ENCODE measurements at places on chromosomes 2 and 18.

DNA sequence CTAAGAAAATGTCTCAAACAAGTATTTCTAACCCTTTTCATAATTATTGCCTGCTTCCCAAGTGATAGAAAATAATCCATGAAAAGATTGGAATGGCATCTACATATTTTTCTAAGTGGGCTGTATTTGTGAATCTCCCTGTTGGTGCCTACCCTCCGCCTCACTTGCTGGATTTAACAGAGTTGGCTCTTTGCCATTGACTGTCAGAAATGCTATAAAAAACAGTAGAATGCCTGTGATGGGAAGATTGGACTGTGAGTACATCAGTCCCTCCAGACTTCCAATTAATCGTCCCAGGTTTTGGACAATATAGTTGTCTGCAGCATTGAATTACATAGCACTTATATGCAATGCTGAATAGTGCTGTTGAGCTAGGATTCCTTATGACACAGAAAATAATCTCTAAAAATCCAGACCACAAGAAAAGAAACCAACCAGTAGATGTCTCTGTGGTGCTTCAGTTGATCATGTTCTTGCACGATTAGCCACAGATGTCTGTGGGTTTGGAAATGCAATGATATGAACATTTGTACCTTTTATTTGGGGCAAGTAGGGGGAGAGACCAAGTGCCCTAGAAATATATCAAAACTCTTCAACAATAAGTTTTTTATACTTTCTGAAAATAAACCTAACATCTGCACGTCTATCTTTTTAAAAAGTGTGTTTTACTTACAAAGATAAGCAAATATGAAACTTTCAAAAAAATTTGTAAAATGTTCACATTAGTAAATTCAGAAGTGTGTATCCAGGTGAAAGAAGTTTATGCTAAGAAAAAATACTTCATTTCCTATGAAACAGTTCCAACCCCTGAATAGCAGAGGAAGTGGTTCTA, 88.5 kb downstream of the DYNAP start:
- no peak for DNase-seq

GRCh38 chr18:49061991-49062831, 111.4 kb upstream of the SMAD7 start:
- DNase-seq: no peak

DNA sequence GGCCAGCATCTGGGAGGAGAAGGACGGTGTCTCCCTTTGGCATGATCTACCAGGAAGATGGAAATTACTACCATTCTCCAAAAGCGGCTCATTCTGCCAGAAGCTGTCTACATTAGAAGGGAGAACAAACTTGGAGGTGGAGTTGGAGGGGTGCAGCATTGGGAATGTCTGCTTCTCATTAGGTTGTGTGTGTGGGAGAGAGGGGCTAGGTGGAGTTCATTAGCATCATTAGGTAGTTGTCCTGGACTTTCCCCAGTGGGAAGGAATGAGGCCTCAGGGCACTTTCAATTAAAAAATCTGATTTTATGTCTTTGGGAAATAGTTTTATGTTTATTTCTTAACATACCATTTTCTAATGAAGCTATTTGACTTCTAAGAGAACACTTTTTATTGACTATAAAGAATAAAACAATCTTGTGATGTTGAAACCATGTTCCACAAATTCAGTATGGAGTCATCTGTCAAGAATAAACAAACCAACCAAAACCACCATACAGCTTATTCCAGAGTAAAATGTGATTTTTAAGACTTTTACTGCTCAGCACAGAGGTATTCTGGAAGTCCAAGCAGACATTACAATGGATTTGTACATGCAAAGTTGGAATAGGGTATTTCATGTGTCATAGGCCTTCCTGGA, 60.6 kb downstream of the VAPA start:
- DNase-seq: no peak

- DNase-seq: no peak
Observed at GRCh38 chr2:220157312-220157711, 529.9 kb downstream of the SLC4A3 start.

DNA sequence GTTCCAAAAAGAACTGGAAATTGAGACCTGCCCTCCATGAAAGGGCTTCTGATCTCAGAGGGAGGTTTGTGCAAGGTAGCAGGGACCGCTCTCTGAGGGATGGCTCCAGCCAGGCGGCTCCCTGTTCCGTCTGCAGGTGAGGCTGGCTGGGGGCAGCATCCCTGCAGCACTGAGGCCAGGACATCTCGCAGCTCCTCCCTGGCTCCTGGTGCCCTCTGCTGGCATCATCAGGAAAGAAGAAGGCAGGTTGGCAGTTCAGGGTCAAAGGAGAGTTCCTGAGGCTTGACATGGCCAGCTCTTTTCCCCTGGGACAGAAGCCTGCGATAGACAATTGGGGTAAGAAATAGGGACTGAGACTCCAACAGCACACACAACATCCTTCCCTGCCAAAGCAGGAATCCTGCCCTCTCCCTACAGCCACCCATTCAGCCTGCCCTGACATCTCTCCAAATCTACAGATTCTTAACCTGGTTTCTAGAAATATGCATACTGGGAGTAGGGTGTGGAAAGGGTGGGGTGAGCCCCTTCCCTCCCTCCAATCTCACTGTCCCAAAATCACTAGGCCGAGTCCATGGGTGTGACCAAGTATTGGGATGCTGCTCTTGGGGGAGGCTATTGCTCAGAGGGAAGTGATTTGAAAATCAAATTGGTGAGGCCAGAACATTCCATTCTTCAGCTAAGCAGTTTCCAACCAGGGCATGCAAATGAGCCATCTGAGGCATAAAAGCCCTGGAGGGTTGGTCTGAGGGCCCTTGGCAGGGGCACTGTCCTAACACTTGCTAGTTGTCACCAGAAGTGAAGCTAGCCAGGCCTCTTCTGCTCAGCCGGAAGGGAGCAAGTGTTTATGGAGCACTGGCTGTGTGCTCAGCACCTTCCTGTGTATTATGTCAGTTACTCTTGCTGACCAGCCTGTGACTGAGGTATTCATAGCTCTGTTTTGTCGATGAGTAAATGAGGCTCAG, 185.4 kb downstream of the TFCP2L1 start:
- no peak for DNase-seq

- no peak for DNase-seq
Observed at GRCh38 chr18:23618862-23619387, 32.6 kb upstream of the NPC1 start.

- DNase-seq: no peak
Observed at GRCh38 chr18:9403795-9404564, 69.4 kb downstream of the TWSG1 start.

DNA sequence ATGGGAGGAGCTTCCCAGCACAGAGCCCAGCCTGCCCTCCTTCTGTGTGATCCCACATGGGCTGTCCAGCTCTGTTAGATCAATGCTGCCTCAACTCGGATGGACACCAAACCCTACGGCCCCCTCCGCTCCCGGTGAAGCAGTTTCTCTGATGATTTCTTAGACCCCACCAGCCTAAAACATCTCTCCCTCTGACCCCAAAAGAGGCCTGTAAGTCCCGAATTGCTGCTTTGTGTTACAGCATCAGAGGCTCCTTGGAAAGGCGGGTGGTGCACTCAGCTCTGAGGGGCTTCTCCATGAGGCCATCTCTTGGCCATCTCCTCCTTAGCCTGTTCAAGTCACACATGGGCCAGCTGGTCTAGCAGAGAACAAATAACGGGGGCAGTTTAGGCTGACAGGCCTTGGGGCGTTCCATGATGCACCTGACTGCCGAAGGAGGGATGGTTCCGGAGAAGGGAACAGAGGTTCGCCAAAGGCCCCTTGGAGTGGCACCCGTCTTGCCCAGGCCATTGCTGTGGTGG, 240.7 kb downstream of the SH3RF3 start:
- DNase-seq: no peak

DNA sequence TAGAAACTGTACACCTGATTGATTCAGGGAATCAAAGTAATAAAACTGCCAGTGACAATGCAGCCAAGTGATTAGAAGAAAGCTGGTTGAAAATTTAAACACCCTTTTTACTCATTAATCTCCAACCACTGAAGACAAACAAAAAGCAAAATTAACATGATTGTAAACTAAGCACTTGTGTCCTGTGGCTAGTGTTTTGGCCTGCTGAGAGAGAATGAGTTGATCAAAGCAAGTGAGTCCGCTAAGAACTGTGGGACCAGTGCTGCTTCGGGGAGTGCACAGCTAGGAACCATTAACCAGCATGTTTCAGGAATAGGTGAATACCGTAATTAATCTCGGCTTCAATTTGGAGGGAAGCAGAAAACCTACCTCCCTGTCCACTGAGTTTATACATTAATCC, 13.6 kb upstream of the PAPOLG start:
- DNase-seq: no peak

- DNase-seq: no peak
Observed at GRCh38 chr2:229268626-229269025, 2.5 kb downstream of the PID1 start.

DNA sequence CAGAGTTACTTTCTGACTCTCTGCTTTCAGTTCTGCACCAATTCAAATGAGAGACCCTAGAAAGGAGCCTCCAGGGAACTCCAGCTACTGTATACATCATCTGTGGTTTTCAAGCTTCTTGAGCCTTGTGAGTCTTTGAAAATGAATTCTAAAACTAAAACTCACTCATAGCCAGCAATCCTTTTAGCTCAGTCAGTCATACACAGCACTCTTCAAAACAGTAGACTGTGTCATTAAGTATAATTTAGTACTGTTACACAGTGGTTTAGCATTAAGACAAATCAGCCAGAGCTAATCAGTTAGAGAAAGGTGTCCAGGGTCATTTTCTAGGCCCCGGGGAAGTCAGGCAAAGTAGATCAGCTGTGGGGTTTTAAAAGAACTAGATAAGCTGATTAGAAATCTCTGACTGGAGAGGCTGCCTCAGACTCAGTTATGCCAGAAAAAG, 322.1 kb upstream of the THUMPD2 start:
- DNase-seq: no peak

DNA sequence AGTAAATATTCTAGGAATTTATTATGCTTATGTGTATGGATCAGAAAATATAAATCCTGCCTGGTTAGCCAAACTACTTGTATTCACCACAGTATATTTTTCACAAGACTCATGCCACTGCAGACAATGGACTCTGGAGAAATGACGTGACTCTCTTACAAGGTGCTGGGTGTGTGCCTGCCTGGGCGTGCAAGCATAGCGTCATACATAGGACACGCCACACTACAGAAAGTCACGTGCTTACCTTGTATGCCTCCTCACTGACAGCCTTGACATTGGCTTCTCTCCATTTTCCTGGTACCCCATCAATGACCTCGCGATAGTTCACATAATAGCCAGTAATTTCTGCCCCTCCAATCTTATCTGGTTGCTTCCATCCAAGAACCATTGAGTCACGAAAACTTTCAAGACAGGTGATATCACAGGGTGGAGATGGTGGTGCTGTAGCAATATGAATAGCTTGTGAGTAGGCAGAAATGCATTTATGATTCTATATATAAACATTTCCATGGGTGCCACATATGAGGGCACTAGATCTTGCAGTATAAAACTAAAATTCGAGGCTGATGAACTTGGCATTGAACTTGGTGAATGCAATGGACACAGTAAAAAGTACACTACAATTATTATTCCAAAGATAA, 93.2 kb downstream of the MYOM1 start:
- no peak for DNase-seq

GRCh38 chr2:85222792-85223191, 89.6 kb downstream of the TCF7L1 start:
- DNase-seq: no peak

- DNase-seq: no peak
Observed at GRCh38 chr2:30798536-30798991, 8.7 kb downstream of the CAPN13 start.

DNA sequence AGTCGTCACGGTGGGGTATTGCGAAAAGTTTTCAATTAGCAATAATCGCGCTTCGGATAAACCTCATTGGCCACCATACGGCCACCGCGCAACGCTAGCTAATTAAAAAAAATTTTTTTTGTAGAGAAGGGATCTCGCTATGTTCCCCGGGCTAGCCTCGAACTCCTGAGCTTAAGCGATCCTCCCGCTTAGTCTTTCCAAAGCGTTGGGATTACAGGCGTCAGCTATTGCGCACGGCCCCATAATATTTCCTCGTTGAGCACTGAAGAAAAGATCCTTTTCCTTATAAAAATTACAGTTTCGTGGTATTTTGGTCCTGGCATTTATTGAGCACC, 759 bp upstream of the ACTR1B start:
- no peak for DNase-seq

DNA sequence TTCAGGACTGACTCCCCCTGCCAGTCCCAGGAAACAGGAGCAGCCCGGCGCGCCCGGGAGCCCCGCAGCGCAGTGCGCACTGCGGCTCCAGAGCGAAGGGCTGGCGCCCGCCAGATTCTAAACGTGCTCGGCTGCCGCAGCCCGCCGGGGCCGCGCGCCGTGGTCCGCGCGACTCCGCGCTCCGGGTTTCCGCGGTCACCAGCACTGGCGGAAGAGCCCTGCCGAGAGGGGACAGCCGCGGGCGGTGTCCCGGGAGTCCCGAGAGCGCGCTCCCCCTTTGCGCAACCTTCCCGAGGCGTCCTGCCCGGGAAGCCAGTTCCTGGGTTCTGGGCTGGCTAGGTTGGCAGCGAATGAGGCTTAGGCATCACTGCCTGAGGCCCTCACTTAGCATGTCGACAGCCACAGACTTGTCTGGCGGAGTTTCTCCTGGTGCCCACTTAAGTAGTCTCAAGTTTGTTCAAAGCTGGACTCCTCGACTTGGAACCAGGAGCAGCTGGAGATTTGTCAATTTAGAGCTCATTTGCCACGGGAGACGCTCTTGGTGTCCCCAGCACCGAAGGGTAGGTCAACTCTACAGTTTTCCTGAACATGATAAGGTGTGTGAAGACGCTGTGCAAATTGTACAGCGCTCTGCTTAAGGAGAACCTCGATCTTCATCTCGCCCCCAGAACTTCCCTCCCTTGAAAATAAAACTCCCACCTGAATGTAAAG, 1.5 kb upstream of the VSNL1 start:
- peak; percentile 70 for DNase-seq

GRCh38 chr2:147679191-147679954, 165.5 kb upstream of the ACVR2A start:
- DNase-seq: no peak

DNA sequence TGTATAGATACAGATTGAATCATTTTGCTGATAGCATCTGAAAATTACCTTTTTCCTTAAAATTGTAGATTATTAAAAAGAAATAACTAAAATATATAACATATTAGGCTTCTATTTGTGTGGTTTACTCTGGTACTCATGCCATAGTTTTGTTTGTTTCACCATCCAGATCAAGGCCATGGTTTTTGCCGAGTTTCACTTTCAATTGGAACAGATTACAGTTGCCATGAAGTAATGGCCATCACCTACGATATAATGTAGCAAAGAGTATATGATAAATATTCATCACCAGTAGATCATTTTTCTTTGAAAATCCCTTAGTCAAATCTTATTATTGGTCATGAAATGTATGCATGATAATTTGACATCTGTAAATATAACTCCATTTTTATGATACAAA, 11.9 kb upstream of the DNAH7 start:
- no peak for DNase-seq

Data from NCI-H1048 (cell line).